NT2/D1 (cell line): ENCODE measurements at places on chromosomes 3 and 15.
A peak's percentile ranks its signal among the peaks of the same experiment; 100 is the strongest.

GRCh38 chr15:81334768-81335435, 11.0 kb upstream of the STARD5 start:
- no peak for DNase-seq

GRCh38 chr15:75200765-75201615, 692 bp upstream of the C15orf39 start:
- DNase-seq, result no peak

DNA sequence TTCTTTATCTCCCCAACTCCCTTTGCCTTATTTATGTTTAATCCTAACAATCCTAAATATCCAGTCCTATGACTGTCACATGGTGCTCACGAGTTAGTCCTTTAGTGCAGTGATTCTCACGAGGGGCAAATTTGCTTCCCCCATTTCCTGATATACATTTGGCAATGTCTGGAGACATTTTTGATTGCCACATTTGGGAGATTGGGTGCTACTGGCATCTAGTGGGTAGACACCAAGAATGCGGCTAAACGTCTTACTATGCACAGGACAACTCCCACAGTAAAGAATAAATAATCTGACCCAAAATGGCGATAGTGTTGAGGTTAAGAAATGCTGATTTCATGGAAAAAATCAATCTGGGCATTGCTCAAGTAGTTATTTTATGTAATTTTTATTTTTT, 466.5 kb downstream of the ROBO2 start:
- DNase-seq, result no peak

DNA sequence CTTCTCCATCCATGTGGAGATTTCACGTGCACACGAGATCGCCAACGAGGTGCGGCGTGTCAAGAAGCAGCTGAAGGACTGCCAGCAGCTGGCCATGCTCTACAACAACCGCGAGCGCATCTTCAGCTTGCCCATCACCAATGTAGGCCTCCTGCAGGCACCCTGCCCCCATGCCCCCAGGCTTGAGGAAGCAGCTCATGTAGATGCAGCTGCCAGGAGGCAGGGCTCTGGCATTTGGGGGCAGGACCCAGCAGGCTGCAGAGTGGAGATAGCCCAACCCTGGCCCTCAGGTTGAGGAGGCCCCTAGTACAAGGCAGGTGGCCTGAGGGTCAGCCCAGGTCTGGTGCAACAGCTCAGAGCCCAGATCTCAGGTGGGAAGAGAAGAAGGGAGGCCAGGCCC, 36.4 kb downstream of the DNAH1 start:
- no peak for DNase-seq

- no peak for DNase-seq
These were observed 12.4 kb downstream of the PLD1 start for GRCh38 chr3:171797873-171798272.

- no peak for DNase-seq
These were observed 299.8 kb upstream of the CNTN4 start for GRCh38 chr3:1798711-1799405.

- DNase-seq, result no peak
These were observed 60.7 kb upstream of the FURIN start for GRCh38 chr15:90807786-90808086.

- DNase-seq, result no peak
These were observed 9.6 kb upstream of the RASA2 start for GRCh38 chr3:141477224-141477623.

DNA sequence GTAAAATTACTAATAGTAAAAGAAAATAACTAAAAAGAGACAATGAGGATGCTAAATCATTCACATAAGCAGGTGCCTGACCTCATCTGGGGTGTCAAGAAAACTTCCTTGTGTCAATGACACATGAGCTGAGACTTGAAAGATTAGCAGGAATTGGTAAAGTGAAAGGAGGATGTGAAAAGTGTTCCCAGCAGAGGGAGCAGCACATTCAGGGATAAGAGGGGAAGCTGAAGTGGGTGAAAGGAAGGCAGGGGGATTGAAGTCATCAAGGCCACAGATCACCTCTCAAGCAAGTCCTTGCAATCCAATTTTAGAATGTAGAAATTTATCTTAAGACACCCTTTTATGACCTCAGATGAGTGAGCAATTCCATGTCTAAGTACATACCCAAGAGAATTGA, 60.2 kb upstream of the ACP3 start:
- DNase-seq, result peak; percentile 69

- DNase-seq, result no peak
These were observed 91.1 kb downstream of the MYRIP start for GRCh38 chr3:39900462-39901002.

GRCh38 chr3:134374105-134374790, at the start of gene AMOTL2:
AMOTL2 (minus strand) TSS chr3:134374447; CDS start chr3:134371433, 3,014 bp downstream.
- DNase-seq, result peak; percentile 96

DNA sequence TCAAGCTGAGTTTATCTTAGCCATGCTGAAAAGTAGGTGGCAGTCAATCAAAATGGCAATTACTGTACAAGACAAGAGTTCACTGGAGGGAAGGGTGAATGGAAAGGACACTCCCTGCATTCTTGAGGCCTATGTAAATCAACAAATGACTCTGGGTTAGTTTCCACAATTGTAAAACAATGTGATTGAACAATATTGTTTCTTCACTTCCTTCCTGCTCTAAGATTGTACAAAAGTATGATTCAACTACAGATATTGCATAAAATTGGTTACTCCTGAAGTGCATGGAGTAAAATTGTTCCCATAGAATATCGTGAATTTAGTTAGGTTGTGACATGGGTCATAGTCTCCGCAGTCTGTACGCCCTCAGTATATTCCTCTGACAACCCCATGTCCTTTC, 277.6 kb downstream of the LPP start:
- no peak for DNase-seq

GRCh38 chr3:168414149-168414548, 318.4 kb upstream of the GOLIM4 start:
- DNase-seq, result no peak

- DNase-seq, result no peak
These were observed 247.7 kb downstream of the ZBTB20 start for GRCh38 chr3:114899186-114899931.

DNA sequence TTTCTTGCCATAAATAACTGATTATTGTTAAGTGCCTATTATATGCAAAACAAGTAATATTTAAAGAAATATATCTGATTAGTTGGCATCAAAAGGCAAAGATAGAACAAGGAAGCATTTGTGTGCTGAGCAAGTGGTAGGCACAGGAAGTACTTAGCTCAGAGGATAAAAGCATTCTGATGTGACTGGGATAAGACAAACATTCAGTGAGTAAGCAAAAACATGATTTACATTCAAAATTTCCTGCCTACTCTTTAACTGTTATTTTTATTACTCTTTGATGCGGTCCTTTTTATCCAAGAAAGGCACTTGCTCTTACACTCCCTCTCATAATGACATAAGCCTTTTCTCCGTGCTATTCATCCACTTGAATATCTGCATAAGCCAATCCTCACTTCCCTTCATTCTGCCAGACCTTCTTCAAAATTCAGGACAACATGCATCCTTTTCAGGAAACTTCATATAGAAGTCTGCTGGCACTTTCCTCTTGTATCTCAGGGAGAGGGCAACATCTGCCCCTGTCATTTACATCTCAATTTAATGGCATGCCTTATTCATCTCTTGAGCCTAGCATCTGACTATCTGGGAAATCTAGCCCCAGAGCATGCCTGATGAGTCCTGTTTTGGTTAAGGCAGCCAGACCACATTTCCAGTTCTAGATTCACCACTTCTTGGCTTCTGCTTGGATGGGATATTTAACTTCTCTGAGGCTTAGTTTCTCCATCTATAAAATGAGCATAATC, 478.2 kb upstream of the ROBO2 start:
- DNase-seq, result no peak

DNA sequence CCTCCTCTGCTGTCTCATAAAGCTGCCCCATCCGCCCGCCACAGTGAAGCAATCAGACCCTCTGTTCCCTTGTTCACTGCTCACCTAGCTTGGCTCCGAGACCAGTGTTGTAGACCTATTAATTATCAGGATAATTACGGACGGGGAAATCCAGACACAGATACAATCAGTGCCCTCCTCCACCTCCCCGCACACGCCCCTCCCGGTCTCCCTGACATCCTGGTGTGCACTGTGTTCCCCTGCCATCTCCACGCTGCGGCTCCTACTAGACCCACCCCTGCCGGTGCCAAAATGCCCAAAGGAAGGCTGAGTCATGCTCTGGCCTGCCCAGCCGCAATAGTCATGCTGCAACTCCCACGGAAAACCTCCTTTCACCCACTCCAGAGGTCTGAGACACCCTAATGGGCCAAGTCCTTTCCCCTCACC, 277.3 kb upstream of the TLE3 start:
- no peak for DNase-seq

DNA sequence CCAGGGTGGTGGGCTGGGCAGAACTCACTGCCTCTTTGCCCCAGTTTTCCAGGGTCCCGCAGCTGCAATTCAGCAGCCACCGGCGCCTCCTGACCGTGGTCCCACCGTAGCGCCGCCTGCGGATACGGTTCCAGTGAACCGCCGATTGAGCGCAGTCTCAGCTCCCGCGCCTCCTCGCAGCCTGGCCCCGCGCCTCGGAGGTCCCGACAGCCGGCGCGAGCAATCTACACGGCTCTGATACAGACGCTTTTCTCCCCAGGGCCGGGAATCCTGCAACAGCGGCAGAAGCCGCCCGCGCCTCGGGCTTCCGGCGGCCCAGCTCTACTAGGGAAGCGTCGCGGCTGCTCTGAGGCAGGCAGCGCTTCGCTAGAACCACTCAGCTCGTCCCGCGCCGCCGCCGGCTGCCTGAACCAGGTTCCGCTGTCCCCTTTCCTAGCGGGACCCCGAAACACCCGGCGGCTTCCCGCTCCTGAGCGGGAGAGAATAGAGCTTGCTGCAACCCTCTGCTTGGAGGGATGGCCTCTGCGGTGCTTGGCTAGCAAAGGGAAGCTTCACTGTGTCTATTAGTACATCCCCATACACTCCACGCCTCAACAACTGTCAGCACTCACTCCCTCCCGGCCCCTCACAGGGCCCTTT, 3.1 kb downstream of the FOXL2NB start:
- no peak for DNase-seq

DNA sequence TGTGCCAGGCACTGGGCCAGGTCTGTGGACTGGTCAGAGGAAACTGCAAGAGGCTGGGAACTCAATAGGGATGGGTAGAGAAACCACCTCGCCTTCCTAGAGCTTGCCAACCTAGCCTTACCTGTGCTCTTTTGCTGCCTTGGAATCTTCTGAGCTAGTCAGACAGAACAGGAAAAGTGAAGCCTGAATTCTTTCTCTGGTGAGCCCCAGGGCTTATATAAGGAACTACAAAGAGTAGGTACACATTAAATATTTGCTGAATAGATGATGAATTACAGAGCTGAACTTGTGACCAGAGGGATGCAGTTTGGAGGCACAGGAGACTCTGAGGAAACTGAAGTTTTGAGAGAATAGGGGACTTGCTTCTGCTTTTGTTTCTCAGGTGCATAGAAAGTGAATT, 15.6 kb upstream of the FBXW12 start:
- no peak for DNase-seq

GRCh38 chr3:189586941-189587663, 44.1 kb upstream of the TP63 start:
- DNase-seq, result no peak

GRCh38 chr3:133812872-133813271, 7.3 kb downstream of the SRPRB start:
- no peak for DNase-seq

DNA sequence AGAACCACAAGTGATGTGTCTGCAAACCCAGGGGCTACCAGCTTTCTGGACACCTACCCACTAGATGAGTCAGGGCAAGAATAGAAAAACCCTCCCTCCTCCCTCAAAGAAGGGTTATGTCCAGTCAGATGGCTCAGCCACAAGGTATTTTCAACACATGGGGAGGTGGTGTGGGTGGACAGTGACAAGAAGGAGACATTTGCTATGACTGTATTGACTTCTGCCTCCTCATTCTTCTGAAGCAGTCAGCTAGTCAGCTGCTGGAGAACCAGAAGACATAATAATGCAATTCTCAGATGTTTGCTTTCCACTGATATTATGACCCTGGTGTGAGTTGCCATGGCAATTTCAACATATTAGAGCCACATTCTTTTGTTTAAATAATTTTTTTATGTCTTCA, 66.7 kb upstream of the GOLGA8B start:
- DNase-seq, result no peak

- DNase-seq, result no peak
These were observed 214.0 kb upstream of the BHLHE40 start for GRCh38 chr3:4765212-4765611.

DNA sequence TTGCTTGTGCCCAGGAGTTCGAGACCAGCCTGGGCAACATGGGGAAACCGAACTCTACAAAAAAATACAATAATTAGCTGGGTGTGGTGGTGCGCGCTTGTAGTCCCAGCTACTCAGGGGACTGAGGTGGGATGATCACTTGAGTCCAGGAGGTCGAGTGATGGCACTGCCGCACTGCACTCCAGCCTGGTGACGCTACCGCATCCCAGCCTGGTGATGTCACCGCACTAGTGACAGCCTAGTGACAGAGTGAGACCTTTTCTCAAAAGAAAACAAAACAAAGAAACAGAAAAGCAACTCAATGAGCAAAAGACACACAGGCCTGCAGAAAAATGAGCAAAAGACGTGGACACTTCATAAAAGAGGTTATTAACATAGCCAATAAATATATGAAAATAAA, 19.9 kb upstream of the SYNM start:
- DNase-seq, result no peak

- no peak for DNase-seq
These were observed 72.3 kb downstream of the BLM start for GRCh38 chr15:90789462-90789861.

DNA sequence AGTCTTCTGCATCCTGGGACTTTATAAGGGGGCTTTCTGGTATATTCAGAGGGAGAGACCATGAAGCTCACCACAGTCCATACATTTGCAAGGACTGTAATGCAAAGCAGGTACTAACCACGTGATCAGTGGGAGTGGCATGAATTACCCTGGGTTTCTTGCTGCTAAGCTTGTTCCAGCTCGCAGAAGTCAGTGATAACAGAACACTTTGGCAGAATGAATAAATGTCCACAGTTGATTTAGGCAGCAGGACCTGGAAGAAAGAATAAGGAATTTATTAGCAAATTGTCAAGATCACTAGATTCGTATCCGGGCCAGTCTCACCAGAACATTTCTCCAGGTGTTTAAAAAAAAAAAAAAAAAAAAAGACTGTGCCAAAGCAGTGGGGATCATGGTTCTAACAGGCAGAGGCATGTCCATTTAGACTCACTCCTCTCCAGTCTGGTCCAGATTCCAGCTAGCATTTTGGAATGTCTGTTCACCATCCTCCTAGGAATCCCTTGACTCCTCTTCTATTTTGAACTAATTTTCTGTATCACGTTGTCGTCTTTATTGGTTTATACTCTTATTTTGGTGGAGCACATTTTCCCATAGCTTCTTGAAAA, 24.5 kb downstream of the HHLA2 start:
- no peak for DNase-seq

GRCh38 chr15:25543196-25543595, 104.4 kb upstream of the UBE3A start:
- DNase-seq, result no peak

DNA sequence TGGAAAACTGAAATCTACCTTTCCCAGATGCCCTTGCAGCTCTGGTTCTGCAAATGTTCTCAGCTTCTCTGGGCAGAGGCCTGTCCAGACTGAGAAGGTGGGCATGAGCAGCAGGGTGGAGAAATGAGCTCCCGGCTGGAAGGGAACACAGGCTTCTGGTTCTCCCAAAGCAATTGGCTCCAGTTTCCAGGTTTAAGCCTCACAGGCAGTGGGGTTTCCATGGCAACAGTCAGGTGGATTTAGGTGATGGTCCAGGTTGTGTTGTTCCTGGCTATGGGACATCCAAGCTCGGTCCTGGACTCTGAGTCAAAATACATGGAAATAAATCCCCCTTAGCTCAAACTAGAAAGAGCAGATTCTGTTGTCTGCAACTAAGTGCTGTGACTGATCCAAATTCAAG, 94.6 kb upstream of the IQSEC1 start:
- DNase-seq, result no peak

GRCh38 chr3:190038050-190038933, 82.4 kb downstream of the P3H2 start:
- DNase-seq, result no peak
